Erythroblast (primary cell): ENCODE measurements at places on chromosomes 3 and 15.
A peak's percentile ranks its signal among the peaks of the same experiment; 100 is the strongest.

- DNase-seq = no peak
These were observed 24.1 kb downstream of the TRAK1 start for GRCh38 chr3:42115215-42115614.

GRCh38 chr3:2441558-2441957 lies 342.9 kb downstream of the CNTN4 start:
- DNase-seq = no peak

GRCh38 chr15:85142312-85142711 lies 160.7 kb downstream of the PDE8A start:
- DNase-seq = no peak

- no peak for DNase-seq
These were observed 339.9 kb upstream of the TGFBR2 start for GRCh38 chr3:30266524-30266923.

- no peak for DNase-seq
These were observed 330.4 kb upstream of the LRRFIP2 start for GRCh38 chr3:37504583-37505357.

- DNase-seq = no peak
These were observed 37.0 kb downstream of the CHDH start for GRCh38 chr3:53809267-53809666.

DNA sequence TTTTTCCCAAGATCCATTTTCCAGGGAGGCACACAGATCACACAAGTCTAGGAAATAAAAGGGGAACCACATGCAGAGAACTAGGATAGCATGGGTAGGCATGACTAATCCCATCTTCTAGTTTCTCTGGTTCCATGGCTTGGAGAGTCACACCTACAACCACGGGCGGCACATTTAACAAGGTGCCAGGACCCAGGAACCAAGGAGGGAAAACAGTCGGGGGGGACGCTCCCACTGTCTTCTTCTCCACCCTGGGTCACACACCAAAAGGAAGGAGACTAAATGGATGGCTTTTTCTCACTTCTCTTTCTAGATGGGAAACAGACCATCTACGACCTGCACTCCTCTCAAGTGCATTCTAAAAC lies 4.6 kb upstream of the SMCO1 start:
- peak; percentile 58 for DNase-seq
